Left renal pelvis (tissue), 4 donors: ENCODE measurements at places on chromosomes 2 and 18. TPM values are rescaled to one million over a fixed set of nuclear protein-coding genes. Genes with fewer than 3 reads are reported as not detected.

The ZNF532 gene
- polyA plus RNA-seq, result 95.5 TPM

The POTEJ gene
- polyA plus RNA-seq, result not detected

The MLPH gene
- polyA plus RNA-seq, result 6.5 TPM

The ATP9B gene
- 33.3 TPM for polyA plus RNA-seq

The APLF gene
- 3.4 TPM for polyA plus RNA-seq

The HOXD10 gene
- polyA plus RNA-seq, result 190 TPM

The IL18RAP gene
- 0.70 TPM for polyA plus RNA-seq

The CD207 gene
- 0.10 TPM for polyA plus RNA-seq

The MREG gene
- polyA plus RNA-seq, result 4.7 TPM

The ALK gene
- 0.69 TPM for polyA plus RNA-seq

The RAB12 gene
- 46.6 TPM for polyA plus RNA-seq

The ANTXR1 gene
- polyA plus RNA-seq, result 278 TPM

The DBI gene
- polyA plus RNA-seq, result 249 TPM

The SETBP1 gene
- 30.6 TPM for polyA plus RNA-seq

The DUSP2 gene
- polyA plus RNA-seq, result 9.6 TPM

The GALNT1 gene
- polyA plus RNA-seq, result 56.2 TPM

The SLC9A4 gene
- polyA plus RNA-seq, result 0.05 TPM

The PNKD gene
- 46.5 TPM for polyA plus RNA-seq

The DNAH7 gene
- polyA plus RNA-seq, result 0.76 TPM

The ALPP gene
- 0.20 TPM for polyA plus RNA-seq

The RBM43 gene
- 20.0 TPM for polyA plus RNA-seq

The COL5A2 gene
- polyA plus RNA-seq, result 428 TPM

The AQP12B gene
- 0.29 TPM for polyA plus RNA-seq

The ACKR3 gene
- polyA plus RNA-seq, result 70.5 TPM

The FAM117B gene
- polyA plus RNA-seq, result 33.0 TPM

The RSAD2 gene
- 2.8 TPM for polyA plus RNA-seq

The FAM210A gene
- 22.0 TPM for polyA plus RNA-seq

The CCBE1 gene
- polyA plus RNA-seq, result 38.5 TPM

The CNGA3 gene
- not detected for polyA plus RNA-seq

The LCT gene
- not detected for polyA plus RNA-seq

The MC5R gene
- polyA plus RNA-seq, result not detected

The ZDBF2 gene
- 12.4 TPM for polyA plus RNA-seq

The MC4R gene
- polyA plus RNA-seq, result 0.44 TPM

The ARPC2 gene
- 268 TPM for polyA plus RNA-seq

The CNTNAP5 gene
- polyA plus RNA-seq, result 0.07 TPM

The C2orf15 gene
- 1.5 TPM for polyA plus RNA-seq

The ALPI gene
- polyA plus RNA-seq, result 0.09 TPM

The SDC1 gene
- 31.5 TPM for polyA plus RNA-seq

The RIT2 gene
- not detected for polyA plus RNA-seq

The CELF4 gene
- polyA plus RNA-seq, result 1.6 TPM

The CAB39 gene
- polyA plus RNA-seq, result 52.1 TPM

The INO80B gene
- polyA plus RNA-seq, result 31.8 TPM

The PNO1 gene
- polyA plus RNA-seq, result 19.9 TPM

The OR6B2 gene
- not detected for polyA plus RNA-seq

The COL4A3 gene
- polyA plus RNA-seq, result 1.6 TPM

The ADGRF3 gene
- 2.9 TPM for polyA plus RNA-seq

The TUBB8B gene
- 0.39 TPM for polyA plus RNA-seq

The CHPF gene
- 27.4 TPM for polyA plus RNA-seq

The KLHL41 gene
- polyA plus RNA-seq, result 1.7 TPM

The C2orf66 gene
- 1.3 TPM for polyA plus RNA-seq

The MARCO gene
- polyA plus RNA-seq, result 6.2 TPM

The GCKR gene
- 0.14 TPM for polyA plus RNA-seq

The NEU2 gene
- not detected for polyA plus RNA-seq

The CAPN10 gene
- polyA plus RNA-seq, result 41.1 TPM

The POTEC gene
- not detected for polyA plus RNA-seq

The ARHGEF4 gene
- polyA plus RNA-seq, result 6.2 TPM

The KCNJ13 gene
- 2.2 TPM for polyA plus RNA-seq

The KIAA2012 gene
- 0.17 TPM for polyA plus RNA-seq
